ENCODE measurements at places on chromosomes 2 and 18. TPM values are rescaled to one million over a fixed set of nuclear protein-coding genes. Genes with fewer than 3 reads are reported as not detected.

GRCh38 chr2:64214281-64215115, 70.3 kb upstream of the PELI1 start:
- H3K27me3 ChIP-seq = no peaks in the 10 kb centered on the region
- peak; percentile 91 for DNase-seq
- H3K4me1 ChIP-seq = peaks cover 42% of the 10 kb centered on the region
- H3K4me3 ChIP-seq = peak overlapping the region; percentile 78

GRCh38 chr2:73004466-73004865, 67.0 kb downstream of the SFXN5 start:
- no peak for DNase-seq
- no peak overlapping the region for H3K27ac ChIP-seq
- H3K27me3 ChIP-seq = no peaks in the 10 kb centered on the region

DNA sequence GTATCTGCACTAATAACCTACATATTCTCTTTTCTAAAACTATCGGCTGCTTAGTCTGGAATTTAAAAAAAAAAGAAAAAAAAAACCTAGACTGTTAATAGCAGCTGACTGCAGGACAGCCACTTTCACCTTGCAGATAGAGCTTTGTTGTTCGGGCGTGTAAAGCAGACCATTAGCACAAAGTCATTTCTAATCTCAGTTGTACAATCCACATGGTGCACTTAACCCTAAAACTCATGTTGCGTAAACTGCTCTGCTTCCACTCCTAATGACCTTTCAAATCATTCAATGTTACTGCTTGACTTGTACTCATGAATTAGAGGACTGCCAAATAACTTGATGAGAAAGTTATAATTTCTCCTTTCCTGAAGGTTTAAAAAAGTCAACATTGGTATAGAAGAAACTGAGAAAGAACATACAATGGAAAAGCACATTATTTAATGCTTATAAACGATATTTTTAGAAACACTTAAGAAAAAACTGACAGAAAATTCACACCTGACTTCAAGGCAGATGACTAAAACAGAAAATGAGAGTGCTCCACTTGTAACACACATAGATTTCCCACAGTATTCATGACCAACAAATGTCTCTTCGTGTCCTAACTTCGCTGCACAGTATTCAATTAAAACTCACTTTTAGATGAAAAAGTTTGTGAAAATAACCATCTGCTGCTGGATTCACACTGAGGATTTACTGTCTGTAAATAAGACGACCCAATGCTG, 2.6 kb downstream of the CDH2 start:
- no peaks in the 10 kb centered on the region for H3K4me1 ChIP-seq
- no peaks in the 10 kb centered on the region for H3K36me3 ChIP-seq
- no peak overlapping the region for H3K27ac ChIP-seq
- no peaks in the 10 kb centered on the region for H3K27me3 ChIP-seq
- no peak overlapping the region for H3K4me3 ChIP-seq
- no peak for DNase-seq

DNA sequence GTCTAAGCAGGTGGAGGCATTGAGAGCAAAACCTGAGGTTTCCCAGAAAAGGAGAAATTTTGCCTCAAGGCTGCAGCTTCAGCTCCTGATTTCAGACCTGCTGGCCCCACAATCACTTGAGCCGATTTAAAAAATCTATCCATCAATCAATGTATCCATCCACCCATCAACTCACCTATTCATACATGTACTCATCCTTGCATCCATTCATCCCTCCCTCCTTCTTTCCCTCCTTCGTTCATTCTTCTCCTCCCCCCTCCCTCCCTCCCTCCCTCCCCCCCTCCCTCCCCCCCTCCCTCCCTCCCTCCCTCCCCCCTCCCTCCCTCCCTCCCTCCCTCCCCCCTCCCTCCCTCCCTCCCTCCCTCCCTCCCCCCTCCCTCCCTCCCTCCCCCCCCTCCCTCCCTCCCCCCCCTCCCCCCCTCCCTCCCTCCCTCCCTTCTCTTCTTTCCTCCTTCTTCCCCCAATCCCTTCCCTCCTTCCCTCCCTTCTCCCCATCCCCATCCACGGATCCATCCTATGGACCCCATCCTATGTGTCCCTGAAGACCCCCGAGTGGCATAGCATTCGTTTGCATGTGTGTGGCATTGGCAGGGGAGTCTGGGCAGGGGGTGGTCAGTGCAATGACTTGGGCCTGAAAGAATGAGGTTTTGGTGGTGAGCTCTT, 6.1 kb upstream of the PXDN start:
- H3K4me3 ChIP-seq = no peak overlapping the region
- no peaks in the 10 kb centered on the region for H3K36me3 ChIP-seq
- H3K4me1 ChIP-seq = no peaks in the 10 kb centered on the region

NAPG gene
- total RNA-seq = 36.9 TPM

- no peak overlapping the region for H3K27ac ChIP-seq
- H3K36me3 ChIP-seq = no peaks in the 10 kb centered on the region
- DNase-seq = no peak
- no peak overlapping the region for H3K4me3 ChIP-seq
- peaks cover 11% of the 10 kb centered on the region for H3K4me1 ChIP-seq
These were observed 92.0 kb downstream of the HDAC4 start for GRCh38 chr2:239308661-239309397.

C2orf72 gene
- total RNA-seq = not detected

GRCh38 chr2:86753606-86754005, 33.5 kb downstream of the RMND5A start:
- peaks cover 63% of the 10 kb centered on the region for H3K36me3 ChIP-seq
- no peak for DNase-seq
- no peaks in the 10 kb centered on the region for H3K27me3 ChIP-seq
- no peak overlapping the region for H3K27ac ChIP-seq
- no peak overlapping the region for H3K4me3 ChIP-seq

GRCh38 chr18:13524054-13524453, 202.3 kb downstream of the FAM210A start:
- no peaks in the 10 kb centered on the region for H3K27me3 ChIP-seq
- no peak overlapping the region for H3K4me3 ChIP-seq
- H3K4me1 ChIP-seq = peaks cover 3% of the 10 kb centered on the region
- DNase-seq = no peak

POTEJ gene
- not detected for total RNA-seq

UGT1A3 gene
- not detected for total RNA-seq

DNA sequence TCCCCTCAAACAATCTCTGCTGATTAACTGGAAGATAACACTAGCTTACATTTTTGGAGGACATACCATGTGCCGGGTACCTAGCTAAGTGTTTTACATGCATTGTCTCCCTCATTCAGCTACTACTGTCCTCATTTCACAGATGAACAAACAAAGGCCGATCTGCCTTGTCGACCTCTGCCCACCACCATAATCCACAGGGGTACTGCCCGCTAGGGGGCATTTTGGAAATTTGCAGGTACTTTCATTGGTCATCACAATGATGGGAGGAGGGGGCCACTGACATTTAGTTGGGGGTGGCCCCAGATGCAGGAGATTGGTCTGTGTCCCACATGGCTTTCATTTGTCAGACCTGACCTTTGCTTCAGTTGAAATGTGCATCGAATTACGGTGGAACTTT, 3.9 kb upstream of the TMEM163 start:
- DNase-seq = no peak
- no peaks in the 10 kb centered on the region for H3K36me3 ChIP-seq
- H3K4me3 ChIP-seq = no peak overlapping the region
- peaks cover 11% of the 10 kb centered on the region for H3K4me1 ChIP-seq
- H3K27ac ChIP-seq = no peak overlapping the region

BCL2 gene
- 125 TPM for total RNA-seq
